Cortex of kidney (tissue), 1 donor: ENCODE measurements at places on chromosomes 6 and 20.

- no peak for DNase-seq
Measured at GRCh38 chr6:11110921-11111768, at the start of gene ERVFRD-1. ERVFRD-1 (minus strand) TSS chr6:11111725; CDS start chr6:11105310, 6,415 bp downstream.

GRCh38 chr6:55009131-55009530 lies 162.6 kb downstream of the FAM83B start:
- no peak for DNase-seq

DNA sequence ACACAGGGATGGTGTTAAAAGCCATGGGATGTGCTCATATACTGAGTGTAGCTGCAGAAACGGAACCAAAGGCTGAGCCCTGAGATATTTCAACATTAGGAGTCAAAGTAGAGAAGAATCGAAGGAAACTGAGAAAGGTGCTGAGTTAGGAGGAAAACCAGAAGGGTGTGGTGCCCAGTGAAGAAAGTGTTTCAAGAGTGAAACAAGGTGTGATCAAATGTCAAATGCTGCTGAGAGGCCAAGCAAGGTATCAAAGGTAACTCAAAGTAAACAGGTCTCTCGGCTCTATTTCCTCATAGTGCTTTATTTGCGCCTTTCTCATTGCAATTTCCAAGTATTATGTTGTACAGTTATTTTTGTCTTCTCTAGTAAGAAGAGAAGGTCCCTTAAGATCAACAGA lies 94.1 kb downstream of the PRDM1 start:
- DNase-seq: no peak

GRCh38 chr6:161161121-161161520 lies 112.7 kb downstream of the AGPAT4 start:
- no peak for DNase-seq

- no peak for DNase-seq
Measured at GRCh38 chr20:36063916-36064657, 90.5 kb upstream of the EPB41L1 start.

GRCh38 chr6:134446218-134446848 lies 128.4 kb upstream of the SGK1 start:
- no peak for DNase-seq

GRCh38 chr6:52416629-52417151 lies 3.5 kb upstream of the EFHC1 start:
- no peak for DNase-seq

DNA sequence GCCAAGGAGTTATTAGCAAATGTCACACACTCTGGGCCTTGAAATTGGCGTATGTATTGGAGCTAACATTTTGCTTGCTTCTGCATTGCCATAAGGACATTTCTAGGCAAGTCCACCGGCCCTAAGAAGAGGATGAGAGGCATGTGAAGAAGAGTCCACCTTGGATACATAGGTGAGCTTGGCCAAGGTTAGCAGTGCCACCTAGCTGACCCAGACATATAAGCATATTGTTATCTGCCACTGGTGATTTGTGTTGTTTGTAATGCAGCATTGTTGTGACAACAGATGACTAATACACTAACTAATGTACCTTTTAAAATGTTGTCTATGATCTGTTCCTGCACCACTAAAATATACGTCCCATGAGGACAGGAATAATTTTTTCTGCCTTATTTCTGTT lies 24.8 kb upstream of the HLA-DQA2 start:
- no peak for DNase-seq

DNA sequence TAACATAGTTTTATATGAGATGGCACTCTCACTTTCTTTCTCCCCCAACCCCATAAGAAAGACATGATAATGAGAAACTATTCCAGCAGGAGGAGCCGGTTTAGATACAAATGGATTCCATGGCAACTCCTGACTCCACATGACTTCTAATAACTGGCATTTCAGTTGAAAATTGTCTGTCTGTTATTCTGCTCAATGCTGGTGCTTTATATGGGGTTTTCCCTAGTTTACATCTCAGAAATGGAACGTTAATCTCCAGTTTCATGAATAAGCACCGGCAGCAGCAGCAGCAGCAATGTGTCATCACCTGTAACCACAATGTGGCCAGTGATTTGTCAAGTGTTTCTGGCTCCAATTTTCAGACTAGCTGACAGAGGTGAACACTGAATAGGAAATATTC lies 8.0 kb upstream of the SIM1 start:
- no peak for DNase-seq

GRCh38 chr20:36872852-36873251 lies 3.1 kb upstream of the TLDC2 start:
- no peak for DNase-seq

- DNase-seq: no peak
Measured at GRCh38 chr6:90107771-90108282, 188.8 kb downstream of the BACH2 start.

DNA sequence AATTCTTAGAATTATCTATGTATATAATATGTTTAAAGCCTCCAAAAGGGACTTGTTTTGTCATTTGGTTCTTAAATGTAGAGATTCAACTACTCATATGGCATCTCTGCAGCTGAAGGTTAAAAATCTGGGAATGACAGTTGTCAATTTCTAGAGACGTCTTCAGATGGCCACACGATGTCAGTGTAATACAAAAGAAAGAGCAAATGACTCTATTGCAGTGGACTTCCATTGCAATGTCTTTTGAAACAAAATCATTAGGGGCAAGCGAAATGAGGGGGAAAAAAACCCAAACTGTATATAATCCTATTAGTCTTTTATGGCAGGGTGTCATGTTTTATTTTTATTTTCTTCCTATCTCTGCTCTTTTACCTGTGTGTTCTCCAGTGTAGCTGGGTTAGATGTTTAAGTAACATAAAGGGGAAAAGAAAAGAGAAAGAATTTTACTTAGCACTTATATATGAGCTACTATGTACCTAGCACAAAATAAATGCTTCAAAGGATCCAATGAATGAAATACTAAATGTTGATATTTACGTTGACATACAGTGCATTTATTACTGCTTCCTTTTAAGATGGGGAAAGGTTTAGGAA lies 26.2 kb downstream of the CCN2 start:
- no peak for DNase-seq

DNA sequence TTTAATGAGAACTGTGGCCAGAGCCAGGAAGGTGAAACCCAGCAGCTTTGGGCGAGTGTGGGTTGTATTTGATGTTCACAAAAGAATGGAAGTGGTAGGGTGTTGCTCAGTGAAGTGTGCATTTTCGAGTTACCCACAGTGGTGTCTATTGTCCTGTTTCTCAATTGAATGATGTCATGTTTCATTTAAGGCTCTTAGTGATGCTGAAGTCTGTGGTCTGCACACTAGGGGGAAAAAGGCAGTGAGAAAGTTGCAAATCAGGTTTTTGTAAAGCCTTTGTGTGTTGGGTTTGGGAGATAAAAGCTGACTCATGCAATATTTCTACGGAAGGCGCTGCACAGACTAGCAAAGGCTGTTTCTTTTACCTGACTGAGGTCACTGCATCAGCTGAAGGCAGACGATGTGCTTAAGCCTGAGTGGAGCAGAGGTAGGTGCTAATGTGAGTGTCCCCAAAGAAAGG lies 121.1 kb downstream of the PLEKHG1 start:
- no peak for DNase-seq

DNA sequence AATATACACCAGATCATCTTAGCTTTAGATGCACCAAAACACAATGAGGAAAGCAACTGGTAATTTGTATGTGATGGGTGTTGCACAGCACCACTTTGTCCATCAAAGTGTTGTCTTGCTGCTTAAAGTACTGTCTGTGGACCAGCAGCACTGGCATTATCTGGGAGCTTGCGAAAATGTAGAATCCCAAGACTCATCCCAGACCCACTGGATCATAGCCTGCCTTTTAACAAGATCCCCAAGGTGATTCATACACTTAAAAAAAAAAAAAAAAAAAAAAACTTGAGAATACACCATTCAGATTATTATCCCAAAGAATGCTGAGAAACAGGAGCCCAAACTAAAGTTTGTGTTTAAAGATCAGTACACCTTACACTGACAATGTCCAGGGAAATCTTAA lies 123.4 kb downstream of the TASP1 start:
- DNase-seq: no peak

DNA sequence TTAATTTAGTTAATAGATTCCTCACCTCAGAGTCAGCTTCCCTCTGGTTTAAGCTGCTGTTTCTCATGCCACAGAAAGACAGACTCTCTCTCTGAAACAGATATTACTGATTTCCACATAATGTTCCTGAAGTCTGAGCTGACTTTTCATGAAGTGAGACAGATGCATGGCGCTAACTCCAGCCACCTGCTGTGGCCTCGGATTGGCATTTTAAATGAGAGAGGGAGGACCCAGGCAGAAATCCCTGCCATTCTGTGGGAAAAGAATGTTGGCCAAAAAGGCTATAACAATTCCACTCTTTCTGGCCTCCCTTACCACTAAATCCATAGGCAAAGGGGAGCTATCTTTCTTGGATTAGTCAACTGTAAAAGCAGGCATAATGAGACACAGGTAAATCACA lies 354.1 kb upstream of the CDH4 start:
- no peak for DNase-seq

DNA sequence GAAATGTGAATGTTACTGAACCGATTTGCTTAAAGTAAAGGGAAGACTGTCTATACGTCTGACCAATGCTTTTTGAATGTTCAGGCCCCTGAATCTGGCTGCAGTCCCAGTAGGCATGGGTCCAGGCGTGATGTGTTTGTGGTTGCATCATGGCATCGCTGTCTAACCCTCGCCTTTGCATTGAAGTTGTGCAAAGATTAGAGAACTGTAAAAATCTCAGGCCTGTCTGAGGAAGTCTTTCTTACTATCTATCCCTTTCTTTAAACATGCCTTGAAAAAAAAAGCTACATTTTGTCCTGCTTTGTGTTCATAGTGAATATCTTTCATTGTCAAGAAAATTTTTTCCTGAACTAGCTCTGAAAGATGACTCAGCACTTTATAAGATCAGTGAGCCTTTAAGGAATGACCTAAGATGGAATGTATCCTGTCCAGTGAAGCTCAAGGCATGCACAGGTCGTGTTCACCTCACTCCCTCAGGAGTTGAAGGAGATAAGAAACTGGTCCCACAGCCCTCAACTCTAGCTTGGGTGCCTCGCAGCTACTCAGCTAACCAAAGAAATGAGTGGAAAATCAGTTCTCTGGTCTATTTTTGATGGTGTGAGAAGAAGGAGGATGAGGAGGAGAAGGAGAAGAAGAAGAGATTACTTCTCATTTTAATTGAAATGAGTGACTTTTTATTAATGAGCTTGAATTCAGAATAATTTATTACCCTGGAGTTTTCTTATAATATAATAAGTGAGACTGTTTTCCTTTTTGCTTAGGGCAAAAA lies 48.6 kb downstream of the TPD52L1 start:
- no peak for DNase-seq

- no peak for DNase-seq
Measured at GRCh38 chr20:36390269-36390668, 84.1 kb downstream of the DLGAP4 start.

- DNase-seq: no peak
Measured at GRCh38 chr6:39173270-39173669, 56.0 kb downstream of the KCNK5 start.

DNA sequence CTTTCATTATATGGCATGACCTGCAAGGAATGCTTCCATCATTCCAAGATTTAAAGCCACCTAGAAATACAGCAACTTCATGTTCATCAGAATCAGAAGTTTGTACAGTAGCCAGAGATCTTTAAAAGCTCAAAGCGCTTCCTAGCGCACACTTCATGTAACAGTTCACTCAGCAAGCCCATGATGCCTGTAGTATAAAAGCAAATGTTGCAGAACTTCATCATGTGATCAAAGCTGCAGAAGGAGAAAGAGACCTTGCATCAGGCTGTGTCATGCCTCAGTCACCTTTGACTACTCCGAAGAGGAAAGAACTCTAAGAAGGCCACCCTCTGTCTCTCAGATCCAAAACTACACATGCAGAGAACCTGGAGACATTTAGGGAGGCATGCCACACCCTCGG lies 78.5 kb downstream of the AGPAT4 start:
- no peak for DNase-seq

- no peak for DNase-seq
Measured at GRCh38 chr6:109610590-109610989, 80.4 kb downstream of the AK9 start.

DNA sequence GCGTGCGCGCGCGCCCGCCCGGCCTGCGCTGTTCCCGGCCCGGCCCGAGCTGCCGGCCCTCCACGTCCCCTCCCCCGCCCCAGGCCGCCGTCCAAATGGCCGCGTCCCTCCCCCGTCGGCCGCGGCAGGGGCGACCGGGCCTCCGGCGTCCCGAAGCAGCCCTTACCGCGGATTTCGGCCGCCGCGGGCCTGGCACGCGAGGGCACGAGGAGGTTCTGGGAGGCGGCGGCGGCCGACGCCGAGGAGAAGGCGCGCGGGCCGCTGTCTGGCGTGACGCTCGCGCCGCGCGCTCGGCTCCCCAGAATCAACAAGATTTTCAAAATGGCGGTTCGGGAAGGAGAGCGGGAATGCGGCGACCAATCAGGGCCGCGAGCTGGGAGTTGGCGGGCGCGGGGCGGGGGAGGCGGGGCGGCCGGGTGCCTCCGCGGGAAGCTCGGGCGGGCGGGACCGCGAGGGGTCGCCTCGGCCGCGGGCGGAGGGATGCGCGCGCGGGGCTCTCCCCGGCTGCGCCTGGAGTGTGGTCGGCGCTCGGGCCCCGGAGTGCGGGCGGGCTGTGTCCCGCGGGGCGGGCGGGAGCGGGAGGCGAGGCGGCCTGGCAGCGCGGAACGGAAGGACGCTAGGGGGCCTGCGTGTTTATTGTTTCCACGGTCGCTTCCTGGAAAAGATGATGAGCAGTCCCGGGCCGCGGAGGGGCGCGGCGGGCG lies at the start of gene DEK:
Gene DEK, minus strand, starts transcription at position 312 of the 704 bp plus-strand sequence. CDS start 543 bp downstream, outside the sequence.
- no peak for DNase-seq

- DNase-seq: no peak
Measured at GRCh38 chr6:1321738-1322137, 9.8 kb downstream of the FOXQ1 start.

DNA sequence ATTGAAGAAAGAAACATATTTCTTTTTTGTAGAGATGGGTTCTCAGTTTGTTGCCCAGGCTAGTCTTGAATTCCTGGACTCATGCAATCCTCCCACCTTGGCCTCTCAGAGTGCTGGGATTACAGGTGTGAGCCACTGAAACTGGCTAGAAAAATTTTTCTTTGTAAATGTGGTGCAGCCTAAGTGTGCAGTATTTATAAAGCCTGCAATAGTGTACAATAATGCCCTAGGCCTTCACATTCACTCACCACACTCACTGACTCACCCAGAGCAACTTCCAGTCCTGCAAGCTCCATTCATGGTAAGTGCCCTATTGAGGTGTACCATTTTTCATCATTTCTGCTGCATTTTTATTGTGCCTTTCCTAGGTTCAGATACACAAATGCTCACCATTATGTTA lies 31.4 kb downstream of the NHSL1 start:
- DNase-seq: no peak

- DNase-seq: no peak
Measured at GRCh38 chr6:156773476-156773875, 3.7 kb upstream of the ARID1B start.

DNA sequence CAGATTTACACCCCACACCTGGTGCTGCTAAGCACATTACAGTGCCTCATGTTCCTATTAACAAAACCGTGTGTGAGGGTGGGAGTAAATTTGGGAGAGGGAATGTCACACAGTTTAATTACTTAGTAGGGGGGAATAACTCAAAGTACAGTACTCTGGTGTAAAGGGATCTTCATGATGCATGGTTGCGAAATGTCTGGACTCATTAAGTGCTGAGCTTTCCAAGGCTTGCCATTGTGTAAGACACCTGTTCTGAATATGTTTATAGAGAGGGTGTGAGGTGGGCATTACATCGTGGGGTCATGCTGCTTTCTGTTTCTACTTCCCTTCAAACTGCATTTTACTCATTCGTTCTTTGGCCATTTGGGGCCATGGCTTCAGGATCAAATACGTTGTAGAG lies 181.2 kb downstream of the ADGRG6 start:
- no peak for DNase-seq

GRCh38 chr6:87529221-87529620 lies 56.4 kb downstream of the SLC35A1 start:
- no peak for DNase-seq

- DNase-seq: no peak
Measured at GRCh38 chr6:70527071-70527737, 39.5 kb upstream of the SDHAF4 start.
